ENCODE measurements at places on chromosomes 1 and 21. TPM values are rescaled to one million over a fixed set of nuclear protein-coding genes. Genes with fewer than 3 reads are reported as not detected.

The RBM11 gene
- not detected for polyA plus RNA-seq

The RIPPLY3 gene
- polyA plus RNA-seq, result 0.03 TPM

DNA sequence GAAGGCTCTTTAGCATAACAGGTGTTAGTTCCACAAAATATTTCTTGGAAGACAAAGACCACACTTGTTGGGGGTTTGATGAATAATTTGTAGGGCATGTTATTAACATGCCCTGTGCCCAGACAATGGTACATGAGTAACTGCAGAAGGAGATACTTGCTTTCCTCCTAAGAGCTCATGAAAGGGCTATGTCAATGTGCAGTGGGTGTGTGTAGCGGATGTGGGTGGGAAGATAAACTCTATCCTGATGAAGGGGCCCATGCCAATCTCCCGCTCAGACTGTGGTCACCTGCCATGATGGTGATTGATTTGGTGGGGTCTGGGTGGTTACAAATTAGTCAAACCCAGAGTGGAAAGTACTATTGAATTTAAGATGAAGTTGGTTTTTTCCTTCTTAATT, 69.8 kb upstream of the DNAH14 start:
- DNase-seq, result no peak

- DNase-seq, result no peak
Measured at GRCh38 chr1:185776522-185776921, 42.3 kb downstream of the HMCN1 start.

DNA sequence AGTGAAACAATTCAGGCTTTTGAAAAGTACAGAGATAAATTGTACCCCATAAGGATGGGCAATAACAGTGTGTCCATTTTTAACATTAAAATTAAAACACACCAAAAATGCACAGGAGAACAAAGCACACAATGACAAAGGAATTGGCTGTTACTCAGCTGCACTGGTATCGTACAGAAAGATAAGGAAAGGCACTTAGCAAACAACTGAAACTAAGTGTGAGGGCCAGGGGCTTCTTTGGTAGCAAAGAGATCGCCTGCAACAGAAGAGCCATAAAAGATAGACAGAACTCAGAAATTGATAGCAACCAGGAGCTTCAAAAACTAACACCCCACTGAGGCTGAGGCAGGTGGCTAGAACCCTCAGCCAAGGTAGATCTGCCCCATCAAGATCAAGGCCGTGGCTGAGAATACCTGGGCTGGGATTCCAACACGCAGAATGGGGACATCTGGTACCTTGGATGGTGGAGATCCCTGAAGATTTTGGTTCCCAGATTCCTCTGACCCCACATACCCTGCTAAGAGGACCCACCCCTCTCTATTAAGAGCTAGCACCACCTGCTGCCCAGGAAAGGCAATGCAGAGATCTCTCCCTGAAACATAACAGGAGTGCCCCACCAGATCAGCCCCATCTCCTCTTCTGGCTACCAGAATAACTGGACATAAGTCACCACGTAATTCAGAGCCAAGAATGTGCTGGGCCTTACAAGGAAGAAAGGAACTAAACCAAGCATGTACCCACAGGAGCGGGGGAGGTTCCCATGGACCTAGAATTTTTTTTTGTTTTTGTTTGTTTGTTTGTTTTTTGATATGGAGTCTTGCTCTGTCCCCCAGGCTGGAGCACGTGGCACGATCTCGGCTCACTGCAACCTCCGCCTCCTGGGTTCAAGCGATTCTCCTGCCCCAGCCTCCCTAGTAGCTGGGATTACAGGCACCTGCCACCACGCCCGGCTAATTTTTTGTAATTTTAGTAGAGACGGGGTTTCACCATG, 16.2 kb downstream of the PLEKHO1 start:
- DNase-seq, result peak; percentile 71

The FAM151A gene
- not detected for polyA plus RNA-seq

DNA sequence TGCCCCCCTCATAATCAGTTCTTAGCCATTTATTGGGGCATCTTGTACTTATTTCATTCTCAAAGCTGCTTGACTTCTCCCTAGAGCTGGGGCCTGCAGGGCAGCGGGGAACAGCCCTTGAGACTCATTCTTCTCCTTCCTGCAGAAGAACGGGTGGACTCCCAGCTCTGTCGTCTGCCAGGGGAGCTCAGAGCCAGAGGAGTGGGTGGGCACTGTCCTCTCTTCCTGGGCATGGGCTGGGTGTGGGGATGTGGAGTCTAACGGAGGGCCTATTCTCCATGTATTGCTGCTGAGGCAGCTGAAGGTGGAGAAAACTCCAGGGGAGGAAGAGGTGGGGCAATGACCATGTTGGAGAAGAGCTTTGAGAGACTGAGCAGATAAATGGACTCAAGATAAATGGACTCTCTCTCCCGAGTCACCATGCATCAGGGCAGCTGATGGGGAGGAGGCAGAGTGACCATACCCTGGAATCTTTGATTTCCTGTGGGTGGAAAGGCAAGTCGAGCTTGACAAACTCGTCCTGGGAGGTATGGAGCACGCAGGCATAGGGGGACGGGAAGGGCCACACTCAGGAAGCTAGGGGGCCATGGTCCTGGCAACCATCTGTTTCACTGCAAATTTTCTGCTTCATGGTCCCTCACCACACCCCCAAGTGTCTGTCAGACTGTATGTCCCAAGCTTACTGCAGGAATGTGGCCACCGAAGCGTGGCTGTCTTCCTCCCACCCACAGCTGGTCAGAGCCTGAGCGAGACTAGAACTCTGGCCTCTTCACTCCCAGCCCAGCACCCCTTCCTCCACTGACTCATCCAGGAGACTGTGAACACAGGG, 56.9 kb upstream of the ATP2B4 start:
- DNase-seq, result no peak

The SRGAP2B gene
- polyA plus RNA-seq, result 19.5 TPM

The SLFNL1 gene
- polyA plus RNA-seq, result 0.16 TPM

DNA sequence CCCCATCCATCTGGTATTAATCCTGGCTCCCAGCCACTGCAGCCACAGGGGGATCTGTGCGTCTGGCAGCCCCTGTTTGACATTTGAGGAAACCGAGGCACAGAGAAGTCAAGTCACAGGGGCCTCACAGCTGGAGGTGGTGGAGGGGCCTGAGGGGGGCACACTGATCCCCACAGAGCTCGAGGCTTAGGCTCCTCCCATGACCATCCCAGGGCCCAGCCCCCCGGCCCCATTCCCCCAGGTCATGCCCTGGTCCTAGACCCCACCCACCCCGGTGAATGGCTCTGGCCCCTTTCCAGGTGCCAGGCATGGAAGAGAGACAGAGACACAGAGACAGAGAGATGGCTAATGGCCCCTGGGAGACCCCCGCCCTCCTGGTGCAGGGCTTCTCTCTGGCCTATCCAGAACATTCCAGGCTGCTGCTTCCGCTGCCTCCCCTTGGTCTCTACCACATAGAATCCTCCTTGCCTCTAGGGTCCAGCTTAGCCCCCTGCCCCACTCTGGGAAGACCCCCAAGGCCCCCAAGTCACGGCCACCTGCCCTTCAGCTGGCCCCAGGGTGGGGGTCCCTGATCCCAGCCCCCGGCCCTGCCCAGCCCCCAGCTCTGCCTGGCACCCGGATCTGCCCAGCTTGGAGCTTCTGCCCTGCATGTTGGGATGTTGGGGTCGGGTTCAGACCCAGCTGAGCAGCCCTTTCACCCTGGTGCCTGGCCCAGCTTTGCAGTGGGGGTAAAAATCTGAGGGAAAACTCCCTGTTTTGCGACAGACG, 29.2 kb upstream of the LRRC3 start:
- no peak for DNase-seq

GRCh38 chr1:233614173-233614742, 352 bp downstream of the KCNK1 start:
- no peak for DNase-seq

The PAQR7 gene
- 7.0 TPM for polyA plus RNA-seq

The STUM gene
- not detected for polyA plus RNA-seq

- DNase-seq, result no peak
Measured at GRCh38 chr1:191695865-191696264, 462.4 kb upstream of the RGS18 start.

DNA sequence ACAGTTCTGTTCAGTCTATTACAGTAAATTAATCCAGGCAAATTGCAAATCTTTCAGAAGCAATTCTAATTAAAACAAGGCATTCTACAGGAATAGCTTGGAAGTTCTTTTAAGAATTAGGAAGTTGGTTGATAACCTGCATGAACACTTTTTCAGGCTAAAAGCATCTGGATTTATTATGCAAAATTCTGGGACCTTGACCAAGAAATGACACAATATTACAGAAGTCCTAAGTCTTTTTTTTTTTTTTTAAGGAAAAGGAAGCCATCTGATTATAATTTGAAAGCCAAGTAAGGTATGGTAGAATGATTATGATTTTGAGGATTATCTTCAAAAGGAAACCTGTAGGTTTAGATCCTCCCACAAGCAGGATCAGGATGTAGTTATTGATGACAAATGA, 74.7 kb upstream of the KCNK2 start:
- DNase-seq, result no peak

- DNase-seq, result no peak
Measured at GRCh38 chr1:204797401-204797800, 73.3 kb upstream of the NFASC start.

DNA sequence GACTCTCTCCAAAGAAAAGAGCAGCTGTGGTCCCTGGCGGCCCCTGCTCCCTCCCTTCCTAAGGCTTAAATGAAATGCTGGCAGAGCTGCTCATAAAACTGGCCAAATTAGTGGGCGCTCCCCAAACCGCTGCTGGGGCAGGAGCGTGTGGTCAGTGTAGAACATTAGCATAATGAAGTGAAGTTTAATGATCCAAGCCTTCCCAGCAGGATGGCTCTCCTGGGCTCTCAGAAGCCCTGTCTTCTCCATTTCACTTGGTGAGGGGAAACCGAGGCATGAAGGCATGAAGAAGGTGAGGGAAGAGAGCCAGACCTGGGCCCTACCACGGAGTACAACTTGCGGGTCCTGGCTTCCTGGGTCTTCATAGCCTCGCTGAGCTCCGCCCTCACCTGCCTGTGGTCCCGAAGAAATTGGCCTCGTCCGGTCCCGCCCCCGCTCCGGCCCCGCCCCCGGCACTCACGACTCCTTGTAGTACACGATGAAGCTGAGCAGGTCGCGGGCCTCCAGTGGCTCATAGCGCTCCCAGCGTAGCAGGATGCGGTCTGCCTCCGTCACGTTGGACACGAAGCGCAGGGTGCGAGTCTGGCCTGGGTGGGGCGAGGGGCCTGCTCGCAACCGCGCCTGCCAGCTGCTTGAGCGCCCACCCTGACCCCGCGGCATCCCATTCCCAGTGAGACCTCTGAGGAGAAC, 10.3 kb downstream of the INSRR start:
- DNase-seq, result no peak

- DNase-seq, result peak; percentile 99
Measured at GRCh38 chr1:54886724-54887664, at the start of gene DHCR24. TSS of gene DHCR24 (minus strand) at chr1:54887195. CDS start at chr1:54887119, 76 bp downstream.

The KCND3 gene
- not detected for polyA plus RNA-seq

DNA sequence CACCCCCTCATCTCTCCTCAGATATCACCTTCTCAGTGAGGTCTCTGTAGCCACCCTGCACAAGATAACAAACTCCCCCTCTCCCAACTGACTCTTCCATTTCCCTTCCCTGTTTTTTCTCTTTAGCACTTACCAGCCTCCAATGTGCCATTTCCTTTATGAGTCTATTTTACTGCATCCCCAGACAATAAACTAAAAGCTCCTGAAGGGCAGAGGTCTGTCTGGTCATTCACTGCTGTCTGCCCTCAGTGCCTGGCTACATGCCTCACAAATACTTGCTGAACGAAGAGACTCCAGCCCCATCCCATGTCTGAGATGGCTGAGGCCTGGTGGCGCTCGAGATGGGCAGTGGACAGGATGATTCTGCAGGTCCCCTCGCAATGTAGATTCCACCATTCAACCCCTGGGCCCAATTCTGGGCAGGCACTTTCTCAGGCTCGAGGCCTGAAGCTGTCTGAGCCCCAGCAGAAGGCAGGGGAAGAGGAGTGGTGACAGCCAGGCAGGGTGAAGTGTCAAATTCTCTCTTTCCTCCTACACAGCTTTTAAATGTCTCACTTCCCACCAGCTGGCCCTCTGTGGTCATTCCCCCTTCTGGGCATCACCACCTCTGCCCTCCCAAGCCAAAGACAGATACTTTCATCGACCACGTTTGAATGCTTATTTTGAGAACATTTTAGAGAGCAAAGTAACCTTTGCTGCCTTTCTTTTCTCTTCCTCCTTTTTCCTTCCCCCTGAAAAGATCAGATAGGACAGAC, 6.6 kb downstream of the LRRN2 start:
- DNase-seq, result no peak

GRCh38 chr1:50705041-50705440, 255.0 kb downstream of the FAF1 start:
- no peak for DNase-seq

DNA sequence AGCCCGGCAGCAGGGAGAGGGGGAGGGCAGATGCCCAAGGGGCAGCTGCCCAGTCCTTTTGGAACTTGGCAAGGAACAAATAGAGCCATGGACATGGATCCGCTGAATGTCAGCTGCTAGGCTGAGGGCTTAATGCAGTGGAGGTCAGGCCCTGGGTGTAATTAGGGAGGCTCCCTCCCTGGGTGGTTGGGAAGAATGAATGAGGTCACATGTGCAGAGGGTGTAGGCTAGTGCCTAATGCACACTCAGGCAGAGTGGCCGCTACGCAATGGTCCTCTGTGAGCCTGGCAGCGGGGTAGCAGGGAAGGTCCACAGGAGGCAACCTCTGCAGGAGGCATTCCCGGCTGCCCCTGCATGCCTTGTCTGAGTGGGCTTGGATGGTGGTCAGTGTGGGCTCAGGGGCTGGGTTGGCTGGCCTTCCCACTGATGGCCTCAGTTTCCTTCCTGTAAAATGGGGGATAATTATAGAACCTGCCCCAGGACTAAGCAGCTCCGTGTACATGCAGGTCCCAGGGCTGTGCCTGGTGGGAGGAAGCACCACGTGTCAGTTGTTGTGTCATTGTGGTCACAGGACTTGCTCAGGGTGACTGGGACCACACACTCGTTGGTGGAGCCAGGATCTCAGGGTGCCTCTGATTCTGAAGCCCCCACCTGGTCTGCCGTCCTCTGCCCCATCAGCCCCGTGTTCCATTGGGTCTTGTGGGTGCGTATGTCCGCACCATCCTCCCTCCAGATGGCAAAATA, 81.6 kb upstream of the ACTL8 start:
- no peak for DNase-seq

GRCh38 chr21:45599146-45599581, 44.4 kb upstream of the PCBP3 start:
- DNase-seq, result no peak

The ADAM30 gene
- polyA plus RNA-seq, result not detected

DNA sequence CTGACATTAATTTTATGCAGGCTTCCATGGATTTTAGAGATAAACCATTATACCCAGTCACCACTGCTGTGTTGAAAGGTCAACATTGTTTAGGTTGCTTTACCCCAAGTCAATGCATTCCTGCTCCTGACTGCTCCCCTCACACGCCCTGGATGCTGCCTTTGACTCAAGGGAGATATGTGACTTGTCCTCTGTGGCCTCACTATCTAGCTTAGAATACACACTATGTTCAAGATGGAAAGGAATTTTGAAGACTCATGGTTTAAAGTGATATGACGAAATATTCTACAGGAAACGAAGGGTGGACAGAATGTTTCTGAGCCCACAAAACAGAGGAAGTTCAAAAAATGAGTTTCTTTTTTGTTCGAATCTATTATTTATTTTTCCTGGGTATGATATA, 170.4 kb upstream of the NR5A2 start:
- DNase-seq, result no peak

The SYPL2 gene
- 0.03 TPM for polyA plus RNA-seq

GRCh38 chr1:103129255-103129654, 20.9 kb upstream of the COL11A1 start:
- DNase-seq, result no peak

The HORMAD1 gene
- not detected for polyA plus RNA-seq

GRCh38 chr1:1624443-1625403, 7.2 kb upstream of the MMP23B start:
- peak; percentile 78 for DNase-seq

GRCh38 chr1:211281320-211282022, 22.3 kb downstream of the RCOR3 start:
- DNase-seq, result no peak

- DNase-seq, result no peak
Measured at GRCh38 chr21:35578347-35578782, 482.0 kb downstream of the SETD4 start.

Data from SK-N-SH (cell line).